Dorsolateral prefrontal cortex (tissue), 122 donors: ENCODE measurements at places on chromosomes 7 and 10.

GRCh38 chr7:104241538-104242209 lies 33.9 kb upstream of the ORC5 start:
- no peak for DNase-seq

- no peak for DNase-seq
Observed at GRCh38 chr10:20618011-20618547, 279.0 kb downstream of the NEBL start.

- DNase-seq: no peak
Observed at GRCh38 chr10:77313066-77313750, 324.4 kb downstream of the KCNMA1 start.

GRCh38 chr7:133560900-133561299 lies 308.0 kb downstream of the EXOC4 start:
- DNase-seq: no peak

- DNase-seq: no peak
Observed at GRCh38 chr7:71843676-71844075, 568.5 kb downstream of the CALN1 start.

- no peak for DNase-seq
Observed at GRCh38 chr10:83702731-83703130, 436.6 kb upstream of the GHITM start.

DNA sequence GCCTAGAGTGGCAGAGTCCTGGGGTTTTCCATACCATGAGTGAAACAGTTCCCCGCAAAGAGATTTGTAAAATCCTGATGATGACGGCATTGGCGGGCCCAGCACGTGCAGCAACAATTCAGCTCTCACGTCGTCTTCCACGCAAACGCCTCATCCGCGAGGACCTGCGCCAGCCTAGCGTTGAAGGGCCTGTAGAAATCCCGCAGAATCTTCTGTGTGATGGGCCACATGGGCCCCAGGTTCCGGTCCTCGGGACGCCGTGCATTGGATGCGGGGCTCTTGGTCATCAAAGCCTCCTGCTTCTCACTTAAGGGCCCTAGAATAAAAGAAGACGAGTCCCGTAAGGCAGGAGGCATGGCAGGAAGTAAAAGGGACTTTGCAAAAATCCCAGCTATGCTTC lies 83.4 kb downstream of the CHST15 start:
- peak; percentile 36 for DNase-seq

DNA sequence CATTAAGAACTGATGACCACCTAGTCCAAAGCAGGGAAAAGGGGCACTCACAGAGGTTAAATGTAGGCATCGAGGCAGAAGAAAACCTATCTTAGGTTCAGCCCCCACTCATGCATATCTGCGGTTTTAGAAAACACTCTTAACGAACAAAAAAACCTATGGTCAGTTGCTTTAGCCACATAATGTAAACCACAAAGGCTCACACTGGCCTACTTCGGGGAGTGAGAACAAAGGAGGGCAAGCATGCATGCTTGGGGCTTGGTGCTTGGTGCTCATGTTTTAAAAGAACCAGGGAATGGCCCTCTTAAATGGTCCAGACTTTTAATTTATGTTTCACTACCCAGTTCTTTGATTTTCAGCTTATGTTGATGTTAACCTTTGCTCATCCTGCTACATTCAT lies 14.2 kb downstream of the INSYN2A start:
- no peak for DNase-seq

- no peak for DNase-seq
Observed at GRCh38 chr7:86833360-86833759, 189.7 kb downstream of the GRM3 start.

DNA sequence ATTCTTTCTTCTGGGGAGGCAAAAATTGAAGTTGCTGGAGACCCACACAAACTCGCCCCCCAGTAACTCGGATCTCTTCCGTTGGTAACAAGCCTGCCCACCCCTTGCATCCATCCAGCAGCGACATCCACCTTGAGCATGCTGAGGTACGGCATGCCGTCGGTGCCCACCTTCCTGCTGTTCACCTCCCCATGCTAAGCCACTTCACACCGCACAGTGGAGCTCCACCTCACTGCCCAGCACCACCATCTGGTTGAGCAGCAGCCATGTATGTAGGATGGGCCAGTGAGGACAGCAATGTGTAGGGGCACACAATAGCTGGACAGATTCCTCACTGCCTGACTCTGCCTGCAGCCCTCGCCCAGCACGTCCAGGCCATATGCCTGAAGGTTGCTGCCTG lies 138.1 kb upstream of the ZNF92 start:
- DNase-seq: no peak

DNA sequence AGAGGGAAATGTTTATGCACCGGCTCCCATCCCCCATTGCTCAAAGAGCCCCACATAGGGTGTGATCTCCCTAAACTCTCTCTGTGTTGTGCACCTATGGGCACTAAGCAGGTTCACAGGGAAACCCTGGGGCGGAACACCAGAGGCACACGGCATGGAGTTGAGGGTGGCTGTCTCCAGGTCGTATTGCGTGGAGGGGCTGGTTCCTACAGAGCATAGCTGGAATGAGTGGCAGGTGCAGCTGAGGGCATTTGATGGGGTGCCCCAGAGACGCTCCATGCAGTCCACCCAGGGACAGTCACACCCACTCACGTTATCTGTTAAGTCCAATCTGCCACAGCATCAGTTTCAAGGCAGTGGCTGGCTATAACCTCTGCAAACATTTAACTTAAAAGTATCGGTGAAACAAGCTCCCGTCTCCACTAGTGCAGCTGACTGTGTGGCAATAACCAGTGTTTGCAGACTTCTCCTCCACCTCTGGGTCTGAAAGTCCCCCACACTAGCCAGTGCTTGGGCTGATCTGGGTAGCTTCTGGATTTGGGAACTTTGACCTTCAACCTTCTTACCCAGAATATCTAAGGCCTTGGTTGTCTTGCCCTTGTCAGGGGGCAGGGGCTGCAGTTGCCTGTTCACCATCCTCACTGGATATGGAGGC lies 249.2 kb upstream of the ZNF32 start:
- DNase-seq: no peak

- no peak for DNase-seq
Observed at GRCh38 chr7:80967071-80967916, 48.4 kb upstream of the SEMA3C start.

- DNase-seq: peak; percentile 41
Observed at GRCh38 chr10:1199345-1199673, 143.1 kb downstream of the WDR37 start.

DNA sequence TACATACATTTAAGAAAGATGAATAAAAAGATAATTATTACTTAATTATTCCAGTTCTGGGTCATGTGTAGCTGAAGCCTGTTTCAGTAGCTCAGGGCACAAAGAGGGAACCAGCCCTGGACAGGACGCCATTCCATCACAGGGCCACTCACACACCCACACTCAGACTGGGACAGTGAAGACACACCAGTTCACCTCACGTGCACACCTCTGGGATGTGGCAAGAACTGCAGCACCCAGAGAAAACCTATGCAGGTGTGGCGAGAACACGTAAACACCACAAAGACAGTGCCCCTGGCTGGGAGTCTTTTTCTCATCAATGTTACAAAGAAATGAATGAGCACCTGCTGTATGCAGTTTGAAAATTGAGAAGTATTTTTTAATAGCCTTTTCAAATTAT lies 1.6 kb upstream of the IDI1 start:
- no peak for DNase-seq

GRCh38 chr7:47634273-47634672 lies 52.4 kb upstream of the TNS3 start:
- DNase-seq: no peak

- DNase-seq: no peak
Observed at GRCh38 chr10:73088304-73088703, 8.4 kb downstream of the P4HA1 start.

- DNase-seq: no peak
Observed at GRCh38 chr7:85750454-85750949, 563.6 kb upstream of the SEMA3D start.

GRCh38 chr10:8051109-8051821 lies 3.2 kb upstream of the GATA3 start:
- no peak for DNase-seq

DNA sequence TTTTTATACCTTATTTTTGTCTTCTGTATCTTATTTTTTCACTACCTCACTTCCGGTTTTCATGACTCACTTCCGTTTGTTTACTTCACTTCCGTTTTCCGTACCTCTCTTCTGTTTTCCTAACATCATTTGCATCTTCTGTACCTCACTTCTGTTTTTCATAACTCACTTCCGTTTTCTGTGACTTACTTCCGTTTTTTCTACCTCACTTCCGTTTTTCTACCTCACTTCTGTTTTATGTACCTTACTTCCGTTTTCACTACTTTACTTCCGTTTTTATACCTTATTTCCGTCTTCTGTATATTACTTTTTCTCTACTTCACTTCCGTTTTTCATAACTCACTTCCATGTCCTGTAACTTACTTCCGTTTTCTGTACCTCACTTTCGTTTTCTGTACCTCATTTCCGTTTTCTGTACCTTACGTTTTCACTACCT lies 492.5 kb upstream of the AKR1E2 start:
- DNase-seq: no peak

- DNase-seq: peak; percentile 69
Observed at GRCh38 chr7:151689196-151689971, 169.7 kb upstream of the RHEB start.

DNA sequence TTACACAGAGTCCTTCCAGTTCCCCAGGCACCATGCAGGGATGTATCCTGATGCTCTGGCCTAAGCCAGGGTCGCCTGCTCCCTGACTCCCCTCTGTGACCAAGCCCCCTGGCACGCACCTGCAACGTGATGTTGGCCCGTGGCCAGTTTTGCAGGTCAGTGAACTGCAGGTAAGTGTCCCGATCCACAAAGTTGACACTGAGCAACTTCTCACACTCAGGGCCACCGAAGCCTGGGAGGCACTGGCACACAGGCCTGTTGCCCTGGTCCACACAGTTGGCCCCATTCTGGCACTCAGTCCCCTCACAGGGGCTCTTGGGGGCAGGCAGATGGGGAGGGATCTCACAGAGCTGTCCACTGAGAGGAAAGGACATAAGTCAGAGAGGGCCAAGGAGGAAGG lies 174.3 kb downstream of the LCOR start:
- no peak for DNase-seq

DNA sequence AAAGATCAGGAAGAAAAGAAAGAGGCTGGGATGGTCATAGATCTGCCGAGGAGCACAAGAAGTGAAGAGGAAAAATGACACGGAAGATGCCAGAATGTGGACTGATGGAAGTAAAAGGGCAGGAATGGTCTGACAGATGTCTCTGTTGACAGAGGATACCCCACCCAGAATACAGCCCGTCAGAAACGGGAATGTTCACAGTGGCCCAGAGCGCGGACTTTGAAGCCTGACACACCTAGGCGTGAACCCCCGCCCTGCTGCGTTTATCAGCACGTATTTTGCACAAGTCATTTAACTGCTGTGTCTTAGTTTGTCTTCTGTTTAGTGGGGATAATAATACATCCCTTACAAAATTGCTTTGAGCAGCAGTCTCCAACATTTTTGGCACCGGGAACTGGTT lies 27.1 kb downstream of the AKR1B1 start:
- DNase-seq: no peak

DNA sequence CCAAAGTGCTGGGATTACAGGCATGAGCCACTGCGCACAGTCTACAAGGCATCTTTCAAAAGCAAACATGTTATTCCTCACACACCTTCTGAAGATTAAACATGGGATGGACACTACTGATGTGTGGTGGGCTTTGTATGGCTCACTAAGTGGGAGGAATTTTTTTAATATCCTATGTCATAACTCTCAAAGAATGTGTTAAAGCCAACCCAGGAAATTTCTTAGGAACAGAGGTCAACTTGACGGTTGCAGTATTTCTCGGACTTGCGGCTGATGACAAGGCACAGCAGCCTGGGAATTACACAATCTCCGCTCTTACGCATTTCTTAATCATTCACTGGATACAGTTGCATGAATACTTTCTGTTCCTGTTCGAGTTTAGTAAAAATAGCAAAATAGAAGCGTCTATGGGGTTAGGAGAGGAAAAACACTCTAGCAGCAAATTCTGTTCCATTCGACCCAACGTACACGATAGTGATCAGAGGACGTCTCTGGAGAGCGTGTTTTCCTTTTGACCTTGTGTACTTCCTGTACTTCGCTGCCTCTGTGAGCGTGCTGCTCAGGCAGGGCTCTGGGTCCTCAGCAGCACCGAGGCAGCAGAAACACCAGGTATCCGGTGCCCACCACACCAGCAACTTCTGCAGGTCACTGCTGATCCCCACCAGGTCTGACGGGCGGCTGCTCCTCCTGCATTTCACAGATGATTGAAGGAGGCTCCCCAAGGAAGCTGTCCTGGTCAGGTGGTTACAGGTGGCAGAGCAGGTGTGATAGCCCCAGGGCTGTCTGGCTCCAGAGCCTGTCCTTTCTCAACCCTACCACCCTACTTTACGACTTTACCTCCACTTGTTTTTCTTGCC lies 26.4 kb upstream of the SRGN start:
- DNase-seq: no peak

DNA sequence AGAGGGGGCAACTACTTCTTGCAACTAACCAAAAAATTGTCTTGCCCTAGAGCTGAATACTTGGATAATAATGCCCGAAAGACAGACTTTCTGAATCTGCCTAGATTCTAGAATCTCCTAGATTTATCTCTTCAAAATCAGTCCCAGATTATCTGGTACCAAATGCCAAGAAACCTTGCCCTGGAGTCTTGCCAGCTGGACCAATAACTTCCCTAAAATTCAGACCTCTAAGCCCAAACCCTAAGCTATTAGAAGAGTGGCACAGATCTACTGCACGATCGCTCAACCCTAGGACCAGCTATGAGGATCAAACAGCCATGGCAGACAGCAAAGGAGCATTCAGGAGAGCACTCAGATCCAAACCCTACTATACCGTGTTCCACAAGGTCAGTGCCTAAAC lies 45.0 kb downstream of the ARMH3 start:
- DNase-seq: peak; percentile 7

- no peak for DNase-seq
Observed at GRCh38 chr10:96511044-96511945, 2.4 kb downstream of the TLL2 start.

DNA sequence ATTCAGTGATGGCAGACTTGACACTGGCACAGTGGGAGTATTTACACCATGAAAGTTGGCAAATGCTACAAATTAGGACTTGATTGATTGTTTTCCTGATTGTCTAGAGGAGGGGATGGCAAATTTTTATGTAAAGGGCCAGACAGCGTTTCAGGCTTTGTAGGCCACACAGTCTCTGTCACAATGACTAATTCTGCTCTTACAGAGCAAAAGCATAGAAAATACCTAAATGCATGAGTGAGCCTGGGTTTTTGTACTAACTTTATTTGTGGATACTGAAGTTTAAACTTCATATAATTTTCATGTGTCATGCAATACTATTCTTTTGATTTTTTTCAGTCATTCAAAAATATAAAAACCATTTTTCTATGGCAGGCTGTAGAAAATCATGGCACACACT lies 9.0 kb upstream of the ARMS2 start:
- DNase-seq: no peak

DNA sequence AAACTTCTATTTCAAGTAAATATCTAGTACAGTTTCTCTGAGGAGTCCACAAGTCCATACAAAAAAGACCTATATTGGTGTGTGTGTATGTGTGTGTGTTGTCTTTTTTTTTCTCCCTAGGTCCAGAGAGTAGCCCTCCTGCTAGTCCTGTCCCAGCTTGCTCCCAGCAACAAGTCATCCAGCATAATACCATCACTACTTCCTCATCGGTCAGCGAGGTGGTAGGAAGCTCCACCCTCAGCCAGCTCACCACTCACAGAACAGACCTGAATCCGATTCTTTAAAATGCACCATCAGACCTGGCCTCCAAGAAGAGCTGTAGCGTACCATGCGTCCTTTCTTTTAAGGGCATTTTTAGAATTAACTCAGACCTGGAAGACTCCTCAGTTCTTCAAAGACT lies 139.1 kb downstream of the TRIL start:
- no peak for DNase-seq

GRCh38 chr10:58140691-58141347 lies 126.9 kb downstream of the IPMK start:
- DNase-seq: no peak
